C1 segment of cervical spinal cord (tissue), 14 donors: ENCODE measurements at places on chromosomes 7 and 10.

- no peak for DNase-seq
Observed at GRCh38 chr10:25509151-25509550, 334.4 kb downstream of the GPR158 start.

DNA sequence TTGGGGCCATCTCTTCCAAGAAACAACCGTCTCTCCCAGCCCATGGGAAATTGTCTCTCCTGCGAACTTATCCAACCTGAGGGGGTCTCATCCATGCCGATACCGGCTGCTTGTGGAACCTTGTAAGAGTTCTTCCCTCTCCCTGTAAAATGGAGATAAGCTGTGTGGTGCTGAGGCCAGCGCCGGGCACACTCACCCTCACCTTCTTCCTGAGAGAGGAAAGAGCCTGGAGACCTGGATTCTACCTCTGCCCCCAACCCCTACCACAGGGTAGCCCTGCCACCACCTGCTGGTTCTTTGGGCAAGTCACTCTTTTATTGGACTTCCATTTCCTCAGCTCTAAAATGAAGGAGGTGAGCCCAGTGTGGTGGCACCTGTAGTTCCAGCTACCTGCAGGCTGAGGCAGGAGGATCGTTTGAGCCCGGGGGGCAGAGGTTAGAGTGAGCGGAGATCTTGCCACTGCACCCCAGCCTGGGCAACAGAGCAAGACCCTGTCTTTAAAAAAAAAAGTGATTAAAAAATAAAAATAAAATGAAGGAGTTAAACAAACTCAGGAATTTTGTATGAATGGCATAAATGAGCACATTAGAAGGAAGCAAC lies 38.4 kb upstream of the PSAP start:
- no peak for DNase-seq

DNA sequence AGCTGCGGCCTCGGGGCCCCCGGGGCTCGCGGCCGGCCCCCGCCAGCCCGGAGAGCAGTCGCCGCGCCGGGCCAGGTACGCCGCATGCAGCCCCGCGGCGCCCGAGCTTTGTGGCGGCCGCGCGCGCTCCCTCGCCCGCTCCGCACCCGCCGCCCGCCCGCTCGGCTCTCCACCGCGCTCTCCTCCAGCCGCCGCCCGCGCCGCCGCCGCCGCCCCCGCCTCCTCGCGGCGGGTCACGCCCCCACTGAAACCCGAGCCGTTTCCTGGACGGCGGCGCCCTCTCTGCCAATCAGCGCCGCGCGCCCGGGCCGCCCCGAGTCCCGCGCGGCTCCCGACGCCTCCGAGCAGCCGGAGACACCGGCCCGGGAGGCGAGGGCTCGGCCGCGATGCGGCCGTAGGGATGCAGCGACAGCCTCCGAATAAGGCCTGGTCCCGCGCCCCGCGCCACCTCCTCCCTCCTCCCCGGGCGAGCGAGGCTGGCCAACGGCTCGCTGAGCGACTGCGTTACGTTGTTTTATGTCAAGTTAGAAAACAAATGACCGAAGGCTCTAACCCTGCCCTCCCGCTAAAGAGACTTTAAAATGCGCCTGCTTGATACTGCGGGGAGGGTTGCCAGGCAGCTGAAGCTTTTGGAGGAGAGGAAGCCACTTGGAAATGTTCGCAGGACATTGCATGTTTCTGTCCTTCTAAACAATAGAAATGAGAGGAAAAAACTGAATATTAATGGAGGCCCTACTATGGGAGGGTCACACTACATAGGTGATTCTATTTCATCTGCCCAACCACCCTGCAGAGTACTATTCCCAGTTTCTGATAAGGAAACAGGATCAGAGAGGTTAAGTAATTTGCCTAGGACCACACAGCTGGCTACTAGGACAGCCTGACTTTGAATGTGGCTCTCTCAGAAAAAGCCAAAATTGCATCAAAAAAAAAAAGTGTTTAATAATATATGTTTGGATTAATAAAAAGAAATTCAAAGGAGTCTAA lies at the start of gene FGFR2:
Gene FGFR2 (minus strand): TSS at position 182 of the 987 bp plus-strand sequence. CDS start 4,627 bp downstream, outside the sequence.
- peak; percentile 60 for DNase-seq

DNA sequence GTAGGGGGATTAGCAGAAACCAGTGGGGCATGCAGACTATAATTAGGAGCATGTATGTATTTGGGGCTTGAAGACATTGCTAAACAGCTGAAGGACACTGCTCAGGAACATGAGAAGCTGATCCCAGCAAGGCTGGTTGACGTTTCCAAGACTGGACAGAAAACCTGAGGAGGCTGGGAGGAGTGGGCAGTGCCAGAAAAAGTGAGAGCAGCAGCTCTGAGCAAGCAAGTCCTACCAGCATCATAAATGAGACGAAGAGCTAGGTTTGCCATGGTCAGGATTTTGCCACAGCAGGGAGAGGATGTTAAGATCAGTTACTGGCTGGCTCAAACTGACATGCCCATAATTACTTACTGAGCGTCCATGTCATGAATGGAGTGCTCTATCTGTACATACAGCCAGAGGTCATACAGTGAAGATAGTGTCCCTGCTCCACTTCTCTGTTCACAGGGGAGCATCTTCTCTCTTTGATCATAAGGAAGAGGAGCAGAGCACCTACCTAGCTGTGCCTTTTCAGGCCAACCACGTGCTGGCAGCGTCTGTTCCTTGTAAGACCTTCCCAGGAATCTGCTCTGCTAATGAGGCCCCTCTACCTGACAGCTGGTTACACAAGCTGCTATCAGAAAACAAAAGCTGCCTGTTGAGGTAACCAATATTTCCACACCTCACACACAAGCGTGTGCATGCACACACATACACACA lies 44.7 kb downstream of the PDE1C start:
- DNase-seq: no peak

GRCh38 chr7:6278749-6279310 lies 6.4 kb upstream of the CYTH3 start:
- no peak for DNase-seq

DNA sequence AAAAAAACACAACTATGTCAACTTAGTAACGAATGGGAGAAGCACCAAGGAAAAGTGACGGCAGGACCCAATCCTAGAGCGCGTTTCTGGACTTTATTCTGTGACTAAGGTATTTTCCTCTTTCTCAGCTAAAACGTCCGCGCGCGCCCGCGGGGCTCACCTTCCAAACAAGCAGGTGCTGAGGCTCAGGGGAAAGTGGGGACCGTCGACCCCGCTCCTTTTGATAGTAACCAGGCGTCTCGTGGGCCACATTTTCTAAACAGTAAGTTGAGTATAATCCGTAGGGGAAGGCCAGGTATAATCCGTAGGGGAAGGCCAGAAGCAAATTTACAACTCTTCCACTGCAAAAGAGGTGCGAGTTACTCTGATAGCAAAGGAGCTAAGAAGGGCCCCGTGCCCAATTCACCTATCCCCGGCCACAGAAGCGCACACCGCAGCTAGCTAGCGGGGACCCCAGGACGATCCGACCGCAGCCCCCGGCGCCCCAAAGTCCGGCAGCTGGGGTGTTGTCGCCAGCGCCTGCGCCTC lies 743 bp downstream of the MKI67 start:
- no peak for DNase-seq
